T-helper 1 cell (primary cell): ENCODE measurements at places on chromosomes 4 and X.

- DNase-seq: no peak
Measured at GRCh38 chrX:34638116-34638515, 19.0 kb downstream of the TMEM47 start.

DNA sequence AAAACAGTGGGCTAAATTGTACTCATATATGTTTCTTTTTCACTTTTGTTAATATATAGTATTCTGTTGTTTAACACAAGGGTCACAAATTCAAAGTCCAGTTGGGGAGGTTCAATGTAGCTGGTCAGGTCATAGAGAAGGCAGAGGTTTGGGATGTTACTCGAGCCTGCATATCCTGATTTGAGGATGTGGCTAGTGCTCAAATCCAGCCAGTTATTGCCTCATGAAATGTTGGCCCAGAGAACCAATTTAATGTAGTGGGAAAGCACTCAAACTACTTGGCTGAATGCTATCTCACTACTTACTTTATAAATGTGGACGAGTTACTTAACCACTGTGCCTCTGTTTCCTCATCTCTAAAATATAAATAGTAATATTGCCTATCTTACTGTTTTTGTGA lies 12.5 kb downstream of the USO1 start:
- no peak for DNase-seq

- no peak for DNase-seq
Measured at GRCh38 chr4:66923081-66923865, 622.0 kb downstream of the CENPC start.

- DNase-seq: no peak
Measured at GRCh38 chrX:65127842-65128241, 151.6 kb upstream of the ZC4H2 start.

DNA sequence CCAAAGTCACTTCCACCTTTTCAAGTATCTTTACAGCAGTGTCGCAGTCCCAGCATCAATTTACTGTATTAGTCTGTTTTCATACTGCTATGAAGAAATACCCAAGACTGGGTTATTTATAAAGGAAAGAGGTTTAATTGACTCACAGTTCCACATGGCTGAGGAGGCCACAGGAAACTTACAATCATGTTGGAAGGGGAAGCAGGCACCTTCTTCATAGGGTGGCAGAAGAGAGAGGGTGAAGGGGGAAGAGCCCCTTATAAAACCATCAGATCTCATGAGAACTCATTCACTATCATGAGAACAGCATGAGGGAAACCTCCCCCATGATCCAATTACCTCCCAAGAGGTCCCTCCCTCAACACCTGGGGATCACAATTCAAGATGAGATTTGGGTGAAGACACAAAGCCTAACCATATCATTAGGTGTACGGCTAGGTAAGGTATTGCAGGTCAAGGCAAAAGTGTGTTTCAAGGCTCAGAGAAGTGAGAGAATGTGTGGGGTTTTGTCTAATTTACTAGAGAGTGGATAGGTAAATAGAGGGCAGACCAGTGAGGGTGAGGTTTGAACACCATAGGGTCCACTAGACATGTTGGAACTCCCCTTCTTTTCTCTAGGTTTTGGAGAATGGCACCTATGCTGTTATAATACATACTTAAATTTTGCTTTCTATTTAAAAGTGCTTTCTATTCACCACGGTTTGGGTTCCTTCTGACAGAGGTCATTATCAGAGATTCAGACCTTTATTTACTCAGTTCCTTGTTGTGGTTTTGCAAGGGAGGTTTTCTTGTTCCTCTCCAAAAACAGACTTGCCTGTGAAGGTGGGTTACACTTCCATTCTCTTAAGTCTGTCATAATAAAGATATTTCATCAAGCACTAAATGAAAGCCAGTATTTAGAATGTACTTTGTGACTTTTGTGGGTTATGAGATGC lies 186.6 kb downstream of the CPEB2 start:
- no peak for DNase-seq
